ENCODE measurements at places on chromosomes 11 and 22.

- peak; percentile 72 for DNase-seq
Observed at GRCh38 chr22:38843657-38844314, at the start of gene NPTXR. TSS of gene NPTXR (minus strand) at chr22:38844028.

GRCh38 chr11:117126223-117126965 is 17.7 kb upstream of the PAFAH1B2 start:
- DNase-seq: no peak

- no peak for DNase-seq
Observed at GRCh38 chr11:33110083-33110482, 51.2 kb downstream of the CSTF3 start.

DNA sequence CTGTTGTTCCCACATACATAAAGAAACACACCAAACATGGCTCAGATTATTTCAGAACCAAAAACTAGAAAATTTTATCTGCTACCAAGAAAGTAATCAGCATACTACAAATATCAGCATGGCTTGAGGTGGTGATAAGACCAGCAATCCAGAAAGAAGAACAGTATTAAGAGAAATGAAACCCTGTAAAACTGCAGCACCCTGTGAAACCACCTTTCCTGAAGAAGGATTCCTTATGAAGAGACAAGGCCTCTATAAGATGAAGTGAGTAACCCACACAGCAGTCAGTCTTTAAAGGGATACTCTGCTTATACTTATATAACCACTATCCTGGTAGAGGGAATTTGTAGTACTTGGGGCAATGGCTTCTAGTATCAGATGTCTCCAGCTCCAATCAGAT is 49.9 kb downstream of the RSF1 start:
- no peak for DNase-seq

GRCh38 chr11:124834526-124835180 is 30.6 kb upstream of the ROBO3 start:
- DNase-seq: no peak

- peak; percentile 19 for DNase-seq
Observed at GRCh38 chr11:61542024-61542461, 33.5 kb downstream of the LRRC10B start.

GRCh38 chr11:120389693-120390584 is 53.7 kb downstream of the ARHGEF12 start:
- DNase-seq: no peak

DNA sequence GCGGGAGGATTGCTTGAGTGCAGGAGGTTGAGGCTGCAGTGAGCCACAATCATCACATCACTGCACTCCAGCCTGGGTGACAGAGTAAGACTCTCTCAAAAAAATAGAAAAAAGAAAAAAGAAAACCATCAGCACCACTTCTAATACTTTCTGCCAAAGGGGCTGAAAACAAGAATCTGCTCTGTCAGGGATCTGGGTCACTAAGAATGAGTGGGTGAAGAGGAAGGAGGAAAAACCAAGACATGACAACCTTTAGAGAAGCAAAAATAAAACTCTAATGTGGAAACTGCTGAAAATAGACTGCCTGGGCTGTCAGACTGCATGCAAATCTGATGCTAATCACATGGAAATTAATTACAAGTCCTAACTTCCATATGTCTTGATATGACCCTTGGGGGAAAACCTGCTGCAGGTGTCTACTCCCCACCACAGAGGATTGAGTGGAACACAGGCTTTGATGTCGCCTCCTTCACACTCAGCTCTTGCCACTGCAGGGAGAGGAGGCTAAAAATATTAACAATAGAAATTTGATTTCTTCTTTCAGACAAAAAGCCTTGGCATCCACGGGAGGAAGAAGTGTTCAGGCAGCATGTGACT is 62.5 kb upstream of the CRTAM start:
- DNase-seq: no peak

- peak; percentile 14 for DNase-seq
Observed at GRCh38 chr11:31487848-31488247, 21.6 kb downstream of the IMMP1L start.

DNA sequence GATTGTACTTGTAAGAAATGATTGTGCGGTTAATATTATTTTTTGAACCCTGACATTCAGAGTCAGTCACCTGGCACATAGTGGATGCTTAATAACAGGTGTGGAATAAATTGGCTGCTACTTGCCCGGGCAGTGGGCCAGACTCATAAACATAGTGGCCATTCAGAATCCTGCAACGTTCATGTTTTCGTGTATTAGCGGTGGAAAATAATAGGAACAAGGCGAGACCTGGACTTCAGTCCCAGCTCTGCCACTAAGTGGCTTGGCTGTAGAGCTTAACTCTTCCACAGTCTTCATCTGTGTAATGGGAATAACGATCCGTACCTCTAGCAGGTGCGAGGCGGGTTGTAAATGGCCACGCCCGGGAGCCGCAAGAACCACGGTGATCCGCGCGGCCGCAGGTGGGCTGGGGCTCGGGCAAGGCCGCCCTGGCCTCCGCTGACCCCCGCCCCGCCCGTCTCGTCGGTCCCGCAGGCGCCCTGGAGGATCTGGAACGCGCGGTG is 761 bp upstream of the TMEM25 start:
- peak; percentile 90 for DNase-seq

- no peak for DNase-seq
Observed at GRCh38 chr22:20002128-20002527, 14.5 kb downstream of the ARVCF start.

- DNase-seq: no peak
Observed at GRCh38 chr11:8732748-8733241, 50.2 kb downstream of the RPL27A start.

DNA sequence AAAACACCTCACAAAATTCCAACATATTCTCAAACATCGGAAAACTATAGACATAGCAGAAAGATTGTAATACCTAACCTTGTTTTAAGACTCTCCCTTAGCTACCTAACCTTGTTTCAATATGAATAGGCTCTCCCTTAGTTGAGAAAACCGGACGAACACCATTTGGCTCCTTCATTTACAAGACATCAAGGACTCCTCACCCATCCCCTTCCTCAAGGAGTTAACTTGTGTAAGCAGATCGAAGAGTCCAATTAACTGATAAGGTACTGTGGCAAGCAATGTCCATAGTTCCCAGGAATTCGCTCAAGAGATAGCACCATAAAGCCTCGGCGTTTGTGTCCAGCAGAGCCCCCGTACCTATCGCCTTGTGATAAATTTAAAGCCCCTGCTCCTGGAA is 4.6 kb upstream of the ACRV1 start:
- no peak for DNase-seq

Data from NCI-H1417 (cell line).